ENCODE measurements at places on chromosomes 2 and 18.

- no peak for DNase-seq
Measured at GRCh38 chr2:239233576-239233975, 167.2 kb downstream of the HDAC4 start.

DNA sequence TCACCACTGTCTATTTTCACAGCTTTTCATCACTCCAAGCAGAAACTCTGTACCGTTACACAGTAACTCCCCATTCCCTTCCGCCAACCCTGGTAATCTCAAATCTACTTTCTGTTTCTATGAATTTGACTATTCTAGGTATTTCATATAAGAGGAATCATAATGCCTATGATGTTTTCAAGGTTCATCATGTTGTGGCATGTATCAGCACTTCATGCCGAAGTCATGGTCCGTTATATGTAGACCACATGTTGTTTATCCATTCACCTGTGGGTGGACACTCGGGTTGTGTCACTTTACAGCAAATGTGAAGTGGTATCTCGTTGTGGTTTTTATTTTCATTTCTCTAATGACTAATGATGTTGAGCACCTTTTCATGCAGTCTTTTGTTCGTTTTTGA, 21.6 kb downstream of the CPSF3 start:
- no peak for DNase-seq

DNA sequence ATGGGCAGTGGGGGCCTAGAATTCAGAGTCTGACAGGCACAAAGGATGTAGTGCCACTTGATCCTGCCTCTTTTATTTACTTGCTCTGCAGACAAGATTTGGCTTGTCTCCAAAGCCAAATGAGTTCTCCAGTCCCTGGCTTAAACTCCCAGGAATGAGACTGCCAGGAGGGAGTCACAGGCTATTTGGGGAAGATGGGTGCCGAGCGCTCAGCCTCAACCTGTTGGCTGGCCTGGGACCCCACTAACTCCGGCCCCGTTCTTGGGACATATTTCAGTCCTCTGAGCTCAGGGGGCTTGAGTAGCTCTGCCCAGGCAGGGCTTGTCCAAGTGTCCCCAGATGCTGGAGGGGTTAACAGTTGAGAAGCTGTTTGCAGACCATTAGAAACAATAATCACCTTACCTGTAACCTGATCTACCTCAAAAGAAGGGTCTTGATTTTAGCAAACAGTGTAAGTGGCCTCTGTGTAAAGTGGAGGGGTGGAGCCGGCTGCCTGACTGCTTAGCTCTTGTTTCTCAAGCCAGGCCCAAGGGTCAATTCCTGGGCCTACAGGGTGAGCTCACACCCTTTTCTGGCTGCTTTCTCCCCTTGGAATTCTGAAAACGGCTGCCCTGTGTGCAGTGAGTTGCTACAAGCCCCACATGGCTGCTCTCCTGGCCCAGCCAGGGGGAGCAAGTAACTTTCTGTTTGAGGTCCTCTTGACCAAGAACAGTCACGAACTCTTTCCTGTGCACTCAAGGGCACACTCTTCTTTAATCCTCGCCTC, 27.1 kb upstream of the FZD5 start:
- DNase-seq: no peak

DNA sequence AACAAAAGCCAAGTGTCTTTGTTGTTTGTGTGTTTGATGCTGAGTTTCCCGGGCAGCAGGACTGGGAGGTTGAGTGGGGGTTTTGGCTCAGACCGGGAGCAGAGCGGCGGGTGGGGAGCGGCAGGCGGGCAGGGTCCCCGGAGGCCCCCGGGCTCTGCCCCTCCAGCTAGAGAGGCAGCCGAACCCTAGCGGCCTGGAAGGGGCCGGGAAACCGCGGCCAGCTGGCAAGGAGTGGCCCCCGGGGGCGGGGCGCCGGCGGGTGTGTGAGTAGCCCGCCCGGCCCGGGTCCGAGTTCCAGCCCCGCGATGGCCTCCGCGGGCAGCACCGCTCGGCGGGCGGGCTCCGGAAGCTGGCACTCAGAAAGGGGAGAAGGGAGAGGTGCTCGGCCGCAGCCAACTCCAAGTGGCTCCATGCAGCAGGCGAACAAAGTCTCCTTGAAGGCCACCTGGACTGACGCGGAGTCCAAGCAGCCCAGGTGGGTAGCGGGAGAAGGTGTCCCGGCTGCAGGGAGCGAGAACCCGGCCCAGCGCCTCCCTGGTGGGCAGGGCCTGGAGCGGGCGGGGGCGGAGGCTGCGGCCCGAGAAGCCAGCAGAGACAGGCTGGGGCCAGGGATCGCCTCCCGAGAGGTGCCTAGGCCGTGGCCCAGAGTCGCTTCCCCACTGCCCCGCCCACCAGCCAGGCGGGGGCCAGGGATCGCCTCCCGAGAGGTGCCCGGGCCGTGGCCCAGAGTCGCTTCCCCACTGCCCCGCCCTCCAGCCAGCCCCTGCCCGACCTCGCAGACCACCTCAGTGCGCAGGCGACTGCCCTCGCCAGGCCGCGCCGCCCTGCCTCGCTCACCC, at the start of gene ANKRD53:
ANKRD53 (plus strand) TSS at position 290 of the 839 bp plus-strand sequence; CDS start at position 306, 16 bp downstream.
- DNase-seq: peak; percentile 75

DNA sequence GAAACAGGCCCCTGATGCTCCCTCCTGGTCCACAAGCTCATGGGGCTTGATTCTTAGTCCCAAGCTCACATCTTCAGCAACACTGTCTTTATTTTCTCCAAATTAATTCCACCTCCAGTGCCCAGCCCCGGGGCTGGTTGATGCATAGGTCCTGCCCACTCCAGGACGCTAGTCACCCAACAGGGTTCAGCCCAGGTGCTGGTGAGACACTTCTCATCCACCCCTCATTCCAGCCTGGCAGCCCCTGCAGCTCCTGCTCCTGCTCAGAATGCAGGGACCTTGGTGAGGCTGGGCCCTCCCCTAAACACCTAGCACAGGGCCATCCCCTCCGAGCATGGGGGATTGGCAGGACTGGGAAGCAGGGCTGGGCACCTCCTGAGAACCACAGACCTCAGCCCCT, 25.7 kb downstream of the STEAP3 start:
- no peak for DNase-seq

DNA sequence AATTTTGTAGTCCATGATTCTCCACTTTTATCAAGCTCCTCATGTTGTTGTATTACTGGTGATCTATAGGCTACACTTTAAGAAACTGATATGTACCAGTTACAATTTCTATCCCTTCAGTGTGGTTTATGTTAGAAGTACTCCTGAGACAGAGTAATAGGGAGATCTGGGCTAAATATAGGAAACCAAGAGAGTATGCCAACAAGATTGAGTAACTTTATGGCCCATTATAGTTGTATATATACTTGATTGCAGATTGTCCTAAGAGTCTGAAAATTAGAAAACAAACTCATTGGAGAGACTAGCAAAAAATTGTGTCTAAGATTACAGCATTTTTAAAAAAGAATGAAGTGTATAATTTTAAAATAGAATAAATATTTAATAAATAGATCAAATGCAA, 605.6 kb downstream of the XIRP2 start:
- DNase-seq: no peak

- DNase-seq: no peak
Measured at GRCh38 chr2:240569523-240569997, 1.3 kb downstream of the RNPEPL1 start.

DNA sequence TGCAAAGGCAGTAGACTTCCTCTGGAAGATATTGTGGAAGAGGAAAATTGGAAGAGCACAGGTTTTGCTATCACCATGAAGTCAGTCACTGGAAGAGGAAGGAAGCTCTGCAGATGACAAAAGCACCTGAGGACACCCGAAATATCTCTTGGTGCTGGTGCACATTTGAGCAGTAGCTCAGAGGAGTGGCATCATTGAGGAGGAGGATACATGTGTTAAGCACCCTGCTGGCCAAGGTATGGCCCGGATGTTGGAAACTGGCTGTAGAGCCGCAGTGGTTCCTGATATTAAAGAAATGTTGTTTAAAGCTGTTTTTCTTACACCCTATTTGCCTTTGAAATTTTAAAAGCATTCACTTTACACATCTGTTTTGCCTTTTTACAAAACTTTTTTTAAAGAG, 32.7 kb upstream of the SCYGR2 start:
- no peak for DNase-seq

GRCh38 chr2:72214429-72215143, 66.9 kb upstream of the CYP26B1 start:
- DNase-seq: no peak

- DNase-seq: no peak
Measured at GRCh38 chr2:236862526-236862925, 223.2 kb upstream of the COPS8 start.

- no peak for DNase-seq
Measured at GRCh38 chr2:209633911-209634310, 137.7 kb upstream of the UNC80 start.

DNA sequence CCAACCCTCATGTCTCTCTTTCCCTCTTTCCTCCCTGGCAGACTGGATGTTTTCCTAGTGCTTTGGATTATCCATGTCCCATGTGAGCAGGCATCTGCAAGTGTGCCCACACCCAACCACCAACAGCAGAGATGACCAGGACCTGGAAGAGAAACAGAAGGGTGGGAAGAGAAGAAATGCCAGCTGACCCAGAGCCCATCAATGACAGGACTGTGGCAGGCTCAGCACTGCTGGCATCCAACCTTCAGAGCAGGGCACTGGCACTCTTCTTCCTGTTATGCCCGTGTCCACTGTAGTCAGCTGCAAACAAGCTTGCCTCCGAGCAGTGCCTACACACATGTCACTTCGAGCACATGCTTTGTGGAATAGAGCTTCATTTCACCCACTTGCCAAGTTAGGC, 121.1 kb downstream of the TANC1 start:
- DNase-seq: no peak

GRCh38 chr2:205969584-205969983, 116.4 kb downstream of the INO80D start:
- DNase-seq: no peak

GRCh38 chr2:191225690-191226089, 19.5 kb upstream of the MYO1B start:
- DNase-seq: no peak

DNA sequence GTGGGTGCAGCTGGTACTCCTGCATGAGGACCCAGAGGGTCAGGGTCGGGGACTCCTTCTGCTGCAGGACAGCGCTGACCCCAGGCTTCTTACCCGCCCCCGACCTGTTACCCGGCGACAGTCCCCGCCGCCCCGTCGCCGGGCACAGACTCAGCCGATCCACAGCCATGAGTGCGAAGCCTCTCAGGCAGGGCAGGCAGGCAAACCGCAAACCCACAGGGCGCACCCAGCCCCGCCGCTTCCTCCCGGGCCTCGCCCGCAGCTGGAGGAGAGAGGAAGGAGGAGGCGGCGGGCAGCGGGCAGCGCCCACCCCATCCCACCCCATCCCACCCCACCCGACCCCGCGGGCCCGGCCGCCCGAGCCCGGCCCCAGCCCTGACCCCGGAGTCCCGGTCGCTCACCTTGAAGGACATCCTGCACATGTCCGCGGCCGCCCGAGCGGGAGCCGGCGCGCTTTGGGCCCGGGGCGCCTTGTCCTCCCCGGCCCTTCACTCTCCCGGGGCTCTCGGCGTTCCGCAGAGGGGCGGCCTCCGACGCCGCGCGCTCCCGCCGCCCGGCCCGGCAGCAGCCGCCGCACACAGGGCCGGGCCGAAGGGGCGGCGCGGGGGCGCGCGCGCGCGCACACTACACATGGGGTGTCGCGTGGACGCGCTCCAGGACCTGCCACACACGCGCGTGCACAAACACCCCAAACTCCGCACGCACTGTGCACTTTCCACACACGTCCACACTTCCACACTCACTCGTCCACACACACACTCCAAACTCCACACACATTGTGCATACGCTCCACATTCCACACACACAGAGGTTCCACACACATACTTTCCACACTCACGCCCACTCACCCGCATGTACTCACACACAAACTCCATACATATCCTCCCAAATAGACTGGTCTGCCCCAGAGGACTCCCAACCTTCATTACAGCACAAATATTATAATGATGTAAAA, at the start of gene ANKRD29:
ANKRD29 (minus strand) TSS at position 603 of the 955 bp plus-strand sequence; CDS start at position 422, 181 bp downstream.
- peak; percentile 13 for DNase-seq

DNA sequence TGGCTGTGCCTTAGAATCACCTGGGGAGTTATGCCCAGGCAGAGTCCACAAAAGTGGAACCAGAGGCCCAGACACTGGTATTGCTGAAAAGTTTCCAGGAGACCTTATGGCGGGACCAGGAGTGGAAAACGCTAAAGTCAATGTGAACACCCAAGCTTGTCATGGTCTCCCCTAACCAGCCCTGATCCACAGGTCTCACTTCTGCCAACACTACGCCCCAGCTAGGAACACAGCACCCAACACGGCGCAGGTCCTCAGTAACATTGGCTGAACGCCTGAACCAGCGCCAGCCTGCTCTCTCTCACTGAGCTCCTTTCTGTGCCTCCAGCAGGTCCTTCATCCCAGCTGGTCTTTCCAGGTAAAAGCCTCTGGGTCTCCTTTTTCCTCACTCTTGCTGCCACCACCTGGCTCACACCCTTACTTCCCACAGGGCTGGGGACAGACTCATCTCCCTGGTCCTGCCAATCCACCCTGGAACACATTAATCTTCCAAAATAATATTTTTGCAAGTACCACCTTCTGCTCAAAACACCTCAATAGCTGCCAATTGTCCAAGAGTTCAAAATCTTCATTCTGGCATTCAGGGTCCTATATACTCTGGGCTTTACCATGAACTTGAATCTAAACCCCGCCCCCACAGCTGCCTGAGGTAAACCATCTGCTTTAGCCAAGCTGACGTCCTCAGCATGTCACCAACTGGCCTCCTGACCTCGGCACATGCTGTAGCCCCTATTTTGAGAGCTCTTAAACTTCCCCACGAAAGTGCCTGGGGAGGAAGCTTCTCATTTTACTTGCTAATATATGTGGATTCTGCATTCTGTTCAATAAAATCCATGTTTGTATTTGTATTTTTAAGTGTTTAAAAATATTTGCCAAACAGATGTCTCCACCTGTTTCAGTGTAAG, 34.6 kb downstream of the ADCY3 start:
- DNase-seq: no peak

DNA sequence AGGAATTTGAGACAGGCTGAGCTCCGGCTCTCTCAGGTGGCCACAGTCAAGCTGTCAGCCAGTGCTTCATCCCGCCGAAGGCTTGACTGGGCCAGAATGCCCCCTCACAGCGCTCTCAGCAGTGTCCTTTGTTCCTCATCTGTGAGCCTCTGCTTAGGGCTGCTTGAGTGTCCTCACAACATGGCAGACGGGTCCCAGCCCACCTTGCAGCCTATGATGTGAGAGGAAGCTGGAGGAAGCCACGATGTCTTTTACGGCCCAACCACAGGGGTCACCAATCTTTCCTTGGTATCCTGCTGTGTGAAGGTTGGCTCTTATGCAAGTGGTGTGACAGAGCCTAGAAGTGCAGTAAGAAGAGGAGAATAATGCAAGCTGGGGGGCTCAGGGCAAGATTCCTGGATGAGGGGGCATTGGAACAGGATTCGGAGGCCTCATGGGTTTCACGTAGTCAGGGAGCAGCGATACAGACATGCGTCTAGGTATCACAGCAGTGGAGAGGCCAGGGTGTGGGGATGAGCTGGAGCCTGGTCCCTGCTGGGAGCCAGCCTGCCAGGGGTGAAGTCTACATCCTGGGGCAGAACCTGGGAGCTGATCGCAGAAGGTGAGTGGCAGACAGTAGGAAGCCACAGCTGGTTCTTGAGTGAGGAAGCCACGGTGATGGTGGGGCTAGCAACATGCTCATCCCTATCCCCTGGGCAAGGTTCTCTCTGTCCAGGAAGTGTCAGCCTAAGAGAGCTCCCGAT, 234.1 kb downstream of the GLI2 start:
- no peak for DNase-seq

GRCh38 chr2:205610437-205610836, 71.9 kb upstream of the NRP2 start:
- no peak for DNase-seq

All from erythroblast (primary cell).